Spleen (tissue), 13 donors: ENCODE measurements at places on chromosomes 3 and 15.

- DNase-seq, result no peak
Observed at GRCh38 chr3:114327665-114328064, 33.8 kb downstream of the TIGIT start.

- no peak for DNase-seq
Observed at GRCh38 chr3:190436331-190436730, 13.4 kb downstream of the TMEM207 start.

GRCh38 chr15:31482122-31482922 lies 155.7 kb downstream of the KLF13 start:
- DNase-seq, result peak; percentile 74

DNA sequence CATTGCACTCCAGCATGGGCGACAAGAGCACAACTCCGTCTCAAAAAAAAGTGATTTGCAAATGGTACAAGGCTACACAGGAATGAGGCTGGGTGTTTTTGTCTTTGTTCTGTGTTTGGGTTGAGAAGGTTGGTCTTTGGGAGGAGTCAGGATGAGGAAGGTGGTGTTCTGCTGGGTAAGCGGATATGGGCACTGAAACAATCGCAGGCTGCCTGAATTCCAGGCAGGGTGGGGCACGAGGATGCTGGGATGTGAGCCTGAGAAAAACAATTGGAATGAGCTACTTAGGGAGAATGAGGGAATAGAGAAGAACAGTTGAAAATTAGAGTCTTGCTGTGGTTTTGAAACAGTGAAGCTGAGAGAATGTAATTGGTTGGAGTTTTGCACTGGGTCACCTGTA lies 51.6 kb downstream of the ZBTB38 start:
- no peak for DNase-seq

DNA sequence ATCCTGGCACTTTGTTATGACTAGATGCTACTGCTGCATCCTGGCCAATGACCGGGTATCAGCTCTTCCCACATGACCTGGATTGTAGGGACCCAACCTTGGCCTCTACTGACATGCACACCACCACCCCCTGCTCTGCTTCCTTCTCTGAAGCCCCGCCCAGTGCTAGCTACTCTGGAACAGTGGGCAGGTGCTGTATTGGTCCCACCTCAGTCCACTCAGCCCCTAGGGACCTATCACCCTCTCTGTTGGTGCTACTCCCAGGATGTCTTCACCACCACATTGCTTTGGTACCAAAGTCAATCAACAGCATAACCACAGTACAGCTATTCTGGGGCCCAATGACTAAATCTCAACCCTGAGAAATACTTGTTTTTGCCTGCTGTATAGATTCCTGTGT lies 170.2 kb upstream of the PRICKLE2 start:
- DNase-seq, result no peak

DNA sequence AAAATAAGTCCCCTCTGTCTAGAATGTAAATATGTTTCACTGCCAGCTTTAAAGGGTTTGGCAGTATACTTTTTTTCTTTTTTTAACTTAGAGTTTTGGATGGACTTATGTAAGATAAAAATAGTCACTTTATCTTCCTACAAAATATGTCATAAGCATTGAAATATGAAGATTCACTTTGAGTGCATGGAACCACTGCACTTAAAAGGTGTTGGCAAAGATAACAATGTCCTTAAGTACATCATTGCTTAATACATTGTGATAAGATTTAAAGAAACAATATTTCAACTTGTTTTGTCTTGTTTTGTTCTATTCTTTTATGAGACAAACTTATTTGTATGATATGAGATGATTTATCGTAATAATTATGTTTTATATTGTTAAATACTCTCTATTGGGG lies 66.3 kb upstream of the NAALADL2 start:
- DNase-seq, result no peak
